Naive B cell (primary cell): ENCODE measurements at places on chromosomes 6 and 20. TPM values are rescaled to one million over a fixed set of nuclear protein-coding genes. Genes with fewer than 3 reads are reported as not detected.

The B3GAT2 gene
- polyA plus RNA-seq: 0.16 TPM

- DNase-seq: no peak
These were observed 365.3 kb downstream of the RNF144B start for GRCh38 chr6:18752278-18753068.

GRCh38 chr6:116365743-116366142 lies 5.0 kb upstream of the DSE start:
- no peak for DNase-seq

- DNase-seq: no peak
These were observed 2.4 kb upstream of the PKHD1 start for GRCh38 chr6:52089758-52090348.

- no peak for DNase-seq
These were observed 401 bp upstream of the PHF3 start for GRCh38 chr6:63635215-63635587.

- DNase-seq: no peak
These were observed 128.7 kb downstream of the TMEM242 start for GRCh38 chr6:157194643-157195042.

The COL10A1 gene
- not detected for polyA plus RNA-seq

The CFAP61 gene
- not detected for polyA plus RNA-seq

The ISM1 gene
- not detected for polyA plus RNA-seq

GRCh38 chr6:2063547-2063946 lies 181.9 kb downstream of the GMDS start:
- DNase-seq: no peak

GRCh38 chr6:89375427-89376267 lies 23.1 kb upstream of the UBE2J1 start:
- peak; percentile 68 for DNase-seq

The PRDM1 gene
- polyA plus RNA-seq: not detected

The OVOL2 gene
- polyA plus RNA-seq: not detected

- DNase-seq: no peak
These were observed 147.5 kb downstream of the ERMARD start for GRCh38 chr6:169898788-169899480.

The NXT1 gene
- polyA plus RNA-seq: 81.9 TPM

The BCAS4 gene
- polyA plus RNA-seq: 64.8 TPM

GRCh38 chr6:22670605-22671004 lies 101.2 kb downstream of the HDGFL1 start:
- DNase-seq: no peak

GRCh38 chr6:143695969-143696663 lies 18.4 kb downstream of the PHACTR2 start:
- DNase-seq: no peak

- DNase-seq: no peak
These were observed 26.0 kb downstream of the RBM38 start for GRCh38 chr20:57417051-57417689.

DNA sequence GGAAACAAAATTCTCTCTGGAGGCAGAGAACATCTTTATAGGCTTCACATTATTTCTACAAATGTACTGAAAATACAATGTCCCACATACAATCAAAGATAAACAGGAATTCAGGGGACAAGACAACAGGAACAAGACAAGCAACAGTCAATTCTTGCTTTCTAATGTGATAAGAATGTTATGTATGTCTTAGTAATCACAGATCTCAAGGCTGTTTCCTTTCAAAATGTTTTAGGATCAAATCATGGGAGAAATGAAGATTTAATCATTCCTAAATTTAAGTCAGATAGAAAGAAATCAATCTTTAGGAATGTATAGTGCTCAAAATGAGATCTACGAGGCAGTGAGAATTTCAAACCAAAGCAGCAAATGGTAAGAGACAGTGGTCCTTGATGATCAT lies 32.1 kb downstream of the NEDD9 start:
- no peak for DNase-seq

DNA sequence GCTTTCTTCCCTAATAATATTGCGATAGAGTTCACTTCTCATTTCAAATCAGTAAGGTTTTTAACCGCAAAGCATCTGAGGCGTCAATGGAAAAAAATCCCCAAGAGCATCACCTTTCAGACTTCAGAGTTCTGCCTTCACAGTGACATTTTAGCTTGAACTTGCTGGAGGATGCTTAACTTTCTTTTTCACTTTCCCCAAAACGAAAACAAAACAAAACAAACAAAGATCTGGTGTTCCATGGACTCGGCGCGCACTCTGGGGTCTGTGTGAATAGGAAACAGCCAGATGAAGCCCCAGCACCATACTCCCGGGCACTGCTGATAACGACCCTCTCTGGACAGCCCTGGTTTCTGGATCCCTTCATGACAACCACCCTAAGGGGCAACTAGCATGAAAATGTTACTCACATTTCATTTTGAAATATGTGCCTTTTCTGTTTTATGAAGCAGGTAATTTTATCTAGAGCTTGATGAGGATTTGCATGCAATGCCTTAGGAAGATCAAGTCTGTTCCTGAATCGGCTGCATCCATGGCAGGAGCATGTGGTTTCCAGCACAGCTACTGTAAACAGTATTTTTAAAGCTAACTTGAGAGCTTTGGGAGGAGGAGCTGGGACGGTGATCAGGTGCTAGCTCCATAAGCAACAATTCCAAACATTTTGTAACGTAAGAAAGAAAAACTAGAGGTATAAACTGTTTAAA lies 44.5 kb downstream of the RAMACL start:
- no peak for DNase-seq

DNA sequence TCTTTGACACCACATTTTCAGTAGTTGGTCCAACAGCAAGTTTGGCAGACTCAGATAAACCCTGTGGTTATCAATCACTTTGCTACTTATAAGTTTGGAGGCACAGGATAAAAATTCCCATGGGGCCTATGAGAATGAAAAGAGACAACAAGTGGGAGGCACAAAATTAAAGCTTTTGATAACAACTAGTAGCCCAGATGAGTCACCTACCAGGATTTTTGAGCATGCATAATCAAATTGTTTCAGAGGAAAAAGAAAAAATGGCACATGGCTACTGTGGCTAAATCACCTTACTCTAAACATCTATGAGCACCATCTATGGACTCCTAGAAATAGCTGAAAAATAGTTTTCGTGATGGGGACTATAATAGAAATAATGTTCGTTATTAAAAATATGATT lies 40.8 kb upstream of the BMP5 start:
- no peak for DNase-seq

The OR2B3 gene
- not detected for polyA plus RNA-seq

DNA sequence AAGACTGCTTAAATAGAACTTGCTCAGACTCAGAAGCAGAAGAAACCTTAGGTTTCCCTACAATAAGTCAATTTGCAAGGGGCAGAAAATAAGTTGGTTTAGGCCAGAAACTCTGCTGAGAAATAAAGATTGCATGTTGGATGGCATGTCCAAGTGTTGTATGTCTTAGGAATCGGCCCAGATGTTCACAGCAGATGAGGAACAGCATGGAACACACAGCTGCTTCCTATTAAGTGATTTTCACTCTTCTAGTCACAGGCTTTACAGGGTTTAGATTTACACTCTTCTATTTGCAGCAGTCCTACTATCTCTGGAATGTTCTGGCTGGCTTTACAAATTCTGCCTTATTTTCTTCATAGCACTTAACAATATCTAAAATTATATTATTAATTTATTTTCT lies 3.2 kb downstream of the ZKSCAN4 start:
- no peak for DNase-seq

The TENT5A gene
- polyA plus RNA-seq: 12.2 TPM

DNA sequence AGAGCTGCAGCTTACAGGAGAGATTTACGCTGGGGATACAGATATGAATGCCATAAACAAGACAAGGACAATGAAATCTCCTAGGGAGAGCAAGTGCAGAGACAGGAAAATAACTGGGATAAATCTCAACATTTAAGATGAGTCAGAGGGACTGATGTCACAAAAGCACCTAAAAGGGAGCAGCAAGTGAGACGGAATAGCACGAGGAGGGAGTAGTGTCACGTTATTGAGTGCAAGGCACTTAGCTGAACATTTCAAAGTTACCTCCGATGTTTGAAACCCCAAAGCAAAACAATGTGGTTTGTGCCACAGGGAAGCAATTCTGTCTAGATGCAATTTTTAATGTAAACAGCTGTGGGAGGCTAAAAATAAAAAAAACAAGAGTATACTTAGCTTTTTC lies 1131.7 kb upstream of the EYS start:
- DNase-seq: no peak

GRCh38 chr6:169816054-169816453 lies 64.6 kb downstream of the ERMARD start:
- no peak for DNase-seq

The OR2H2 gene
- not detected for polyA plus RNA-seq

The XKR7 gene
- not detected for polyA plus RNA-seq

DNA sequence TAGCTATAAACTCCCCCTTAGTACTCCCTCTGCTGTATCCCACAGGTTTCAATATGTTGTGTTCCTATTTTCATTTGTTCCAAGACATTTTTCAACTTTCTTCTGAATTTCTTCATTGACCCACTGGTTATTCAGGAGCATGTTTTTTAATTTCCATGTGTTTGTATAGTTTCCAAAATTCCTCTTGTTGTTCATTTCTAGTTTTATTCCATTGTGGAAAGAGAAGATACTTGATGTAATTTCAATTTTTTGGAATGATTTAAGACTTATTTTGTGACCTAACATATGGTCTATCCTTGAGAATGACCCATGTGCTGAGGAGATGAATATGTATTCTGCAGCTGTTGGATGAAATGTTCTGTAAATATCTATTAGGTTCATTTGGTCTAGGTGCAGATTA lies 497.2 kb downstream of the BCKDHB start:
- no peak for DNase-seq

The C4B gene
- polyA plus RNA-seq: 1.0 TPM

The PACSIN1 gene
- not detected for polyA plus RNA-seq

GRCh38 chr6:5199283-5199682 lies 61.5 kb downstream of the LYRM4 start:
- DNase-seq: no peak

GRCh38 chr6:86686496-86686895 lies 250.8 kb upstream of the HTR1E start:
- DNase-seq: no peak

- DNase-seq: no peak
These were observed 114.0 kb upstream of the FOXO3 start for GRCh38 chr6:108446629-108447150.

- peak; percentile 72 for DNase-seq
These were observed 131.2 kb upstream of the BTN3A2 start for GRCh38 chr6:26233649-26234420.

- peak; percentile 47 for DNase-seq
These were observed 176.4 kb downstream of the ARID1B start for GRCh38 chr6:156953479-156954146.

DNA sequence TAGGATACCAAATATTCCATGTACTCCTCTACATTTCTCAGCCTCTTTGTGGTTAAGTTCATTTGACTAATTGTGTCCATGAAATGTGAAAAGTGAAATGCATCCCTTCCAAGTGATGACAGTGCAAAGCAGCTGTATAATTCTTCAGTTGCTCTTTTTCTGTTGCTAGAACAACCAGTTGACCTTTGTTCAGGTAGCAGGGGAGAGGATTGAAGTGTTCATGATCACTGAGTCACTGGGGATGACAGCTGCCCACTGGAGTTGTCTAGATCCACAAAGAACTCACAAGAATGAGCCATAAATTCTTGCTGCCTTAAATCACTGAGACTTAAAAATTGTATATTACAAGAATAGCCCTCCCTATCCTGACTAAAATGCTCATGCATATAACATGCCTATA lies 254.6 kb downstream of the EPHA7 start:
- DNase-seq: no peak

The PNPLA1 gene
- polyA plus RNA-seq: not detected

DNA sequence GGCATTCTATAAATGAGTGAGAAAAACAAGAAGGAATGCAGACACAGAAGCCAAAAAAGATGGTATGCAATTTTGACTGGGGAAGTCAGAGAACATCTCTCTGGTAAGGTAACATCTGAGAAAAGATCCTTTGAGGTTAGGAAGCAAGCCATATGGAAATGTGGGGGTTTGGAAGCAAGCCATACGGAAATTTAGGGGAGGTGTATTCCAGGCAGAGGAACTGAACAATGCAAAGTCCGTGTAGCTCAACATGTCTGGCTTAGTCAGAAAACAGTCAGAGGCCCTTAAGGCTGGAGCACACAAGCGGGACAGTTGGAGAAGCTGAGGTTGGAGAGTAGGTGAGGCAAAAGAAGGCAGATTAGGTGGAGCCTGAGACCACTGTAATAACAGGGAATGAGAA lies 35.3 kb downstream of the RALGAPA2 start:
- no peak for DNase-seq

DNA sequence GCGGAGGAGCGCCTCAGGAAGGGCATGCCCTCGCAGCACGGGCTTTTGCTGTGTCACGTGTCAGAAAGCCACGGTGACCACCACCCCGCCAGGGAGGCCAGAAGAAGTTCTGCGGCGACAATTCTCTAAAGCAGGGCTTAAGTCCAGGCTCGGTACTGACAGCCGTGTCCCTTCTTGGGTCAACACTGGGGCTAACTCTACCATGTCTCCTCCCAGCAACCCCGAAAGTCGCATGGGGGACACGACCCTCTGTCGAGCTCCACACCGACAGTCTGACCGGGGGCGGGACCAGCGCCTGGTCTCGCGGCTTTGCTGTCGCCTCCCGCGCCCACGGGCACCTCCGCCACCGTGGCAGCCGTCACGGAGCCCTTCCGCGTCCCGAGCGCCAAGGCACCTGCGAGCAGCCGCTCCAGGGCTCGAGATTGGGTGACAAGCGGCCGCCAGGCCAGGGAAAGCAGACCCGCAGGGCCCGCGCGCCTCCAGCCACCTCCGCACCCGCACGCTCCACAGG lies 534 bp downstream of the NANP start:
- DNase-seq: peak; percentile 18

The RIOK1 gene
- polyA plus RNA-seq: 24.9 TPM
